Stimulated activated effector memory CD8-positive, alpha-beta T cell treated with anti-CD3 and anti-CD28 coated beads, Interleukin-12 subunit alpha, Interleukin-12 subunit beta, amount 100 ng/mL, for 72 hours (primary cell): ENCODE measurements at places on chromosomes 5 and 9.

GRCh38 chr5:52771343-52772039 lies 16.2 kb upstream of the ITGA1 start:
- no peak for DNase-seq

DNA sequence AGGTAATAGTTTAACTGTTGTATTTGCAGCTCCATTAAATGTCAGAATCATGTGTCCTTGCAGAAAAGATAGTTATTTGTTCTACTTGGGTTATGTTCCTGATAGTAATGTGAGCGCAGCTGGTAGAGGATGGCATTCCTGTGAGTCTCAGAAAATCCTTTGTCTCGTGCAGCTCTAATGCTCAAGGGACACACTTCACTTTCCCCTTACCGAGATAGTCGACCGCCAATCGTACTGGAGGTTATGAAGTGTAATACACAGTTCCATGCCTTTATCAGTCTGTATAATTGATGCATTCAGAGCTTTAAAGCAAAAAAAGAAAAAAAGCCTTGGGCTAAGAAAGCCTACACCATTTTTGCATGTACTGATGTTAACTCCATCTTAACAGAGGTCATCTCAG lies 60.2 kb upstream of the SRP19 start:
- DNase-seq: no peak

DNA sequence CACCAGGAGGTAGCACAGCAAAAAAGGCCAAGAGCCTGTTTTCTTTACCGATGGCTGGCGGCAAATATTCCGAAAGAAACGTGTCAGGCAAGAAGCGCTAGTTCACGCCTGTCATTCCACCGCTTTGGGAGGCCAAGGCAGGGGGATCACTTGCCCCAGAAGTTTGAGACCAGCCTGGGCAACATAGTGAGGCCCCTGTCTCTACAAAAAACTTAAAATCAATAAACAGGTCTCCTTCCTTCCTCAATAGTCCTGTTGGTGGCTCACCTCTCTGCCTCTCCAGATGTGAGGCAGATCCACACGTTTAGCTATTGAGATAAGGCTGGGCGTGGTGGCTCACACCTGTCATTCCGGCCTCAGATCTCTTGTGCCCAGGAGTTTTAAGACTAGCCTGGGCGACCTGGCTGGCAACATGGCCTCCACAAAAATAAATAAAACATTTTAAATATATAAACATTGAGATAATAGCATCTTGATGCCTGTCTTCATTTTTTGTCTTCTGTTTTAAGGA lies 1.3 kb upstream of the TMEM250 start:
- no peak for DNase-seq

- no peak for DNase-seq
Observed at GRCh38 chr9:90311811-90312210, 330.8 kb downstream of the DIRAS2 start.

GRCh38 chr5:135450336-135450735 lies 1.8 kb downstream of the TIFAB start:
- DNase-seq: no peak

GRCh38 chr9:103261951-103262350 lies 266.8 kb downstream of the CYLC2 start:
- DNase-seq: no peak

DNA sequence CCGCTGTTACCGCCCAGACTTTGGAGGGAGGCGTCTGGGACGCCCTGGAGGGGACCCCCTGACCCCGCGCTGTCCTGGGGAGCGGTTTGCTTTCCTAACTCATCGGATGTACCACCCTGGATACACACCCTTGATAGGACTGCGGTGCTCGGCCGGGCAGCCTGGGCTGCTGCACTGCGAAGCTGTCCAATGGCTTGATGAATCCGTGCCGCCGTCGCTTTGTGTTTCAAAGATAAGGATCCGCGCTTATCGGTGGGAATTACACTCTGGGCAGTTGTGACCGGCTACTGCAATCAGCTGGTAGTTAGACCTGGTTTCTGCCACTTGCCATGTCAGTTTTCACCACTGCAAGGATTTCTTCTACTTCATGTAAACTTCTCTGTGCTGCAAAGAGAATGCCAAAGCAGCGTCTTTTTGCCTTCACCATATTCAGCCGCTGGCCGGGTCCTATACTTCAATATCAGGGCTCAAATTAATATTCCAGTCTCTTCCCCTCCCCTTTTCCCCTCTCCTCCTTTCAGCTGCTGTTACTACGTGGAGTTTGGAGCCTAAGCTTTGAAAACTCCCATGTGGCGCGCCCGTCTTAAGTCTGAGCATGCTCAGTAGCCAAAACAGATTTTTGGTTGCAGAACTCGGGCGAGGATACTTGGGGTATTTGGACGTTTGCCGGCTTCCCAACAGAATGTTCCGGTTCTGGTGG lies 727 bp downstream of the SMAD5 start:
- no peak for DNase-seq

- DNase-seq: no peak
Observed at GRCh38 chr9:96249746-96250145, 52.2 kb downstream of the HSD17B3 start.

DNA sequence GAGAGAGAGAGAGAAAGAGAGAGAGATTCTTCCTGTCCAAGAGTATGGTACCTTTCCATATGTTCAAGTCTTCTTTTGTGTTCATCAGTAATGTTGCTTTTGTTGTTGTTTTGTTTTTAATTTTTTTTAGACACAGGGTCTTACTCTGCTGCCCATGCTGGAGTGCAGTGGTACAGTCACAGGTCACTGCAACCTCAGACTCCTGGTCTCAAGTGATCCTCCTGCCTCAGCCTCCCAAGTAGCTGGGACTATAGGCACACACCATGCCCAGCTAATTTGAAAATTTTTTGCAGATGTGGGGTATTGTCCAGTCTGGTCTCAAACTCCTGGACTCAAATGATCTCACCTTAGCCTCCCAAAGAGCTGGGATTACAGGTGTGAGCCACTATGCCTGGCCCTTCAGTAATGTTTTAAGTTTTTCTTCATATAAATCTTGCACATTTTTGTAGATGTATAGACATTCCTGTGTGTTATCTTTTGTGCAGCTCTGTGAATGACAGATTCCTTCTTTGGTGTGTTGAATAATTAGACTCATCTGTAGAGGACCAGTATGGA lies 36.3 kb downstream of the ZNF483 start:
- no peak for DNase-seq

DNA sequence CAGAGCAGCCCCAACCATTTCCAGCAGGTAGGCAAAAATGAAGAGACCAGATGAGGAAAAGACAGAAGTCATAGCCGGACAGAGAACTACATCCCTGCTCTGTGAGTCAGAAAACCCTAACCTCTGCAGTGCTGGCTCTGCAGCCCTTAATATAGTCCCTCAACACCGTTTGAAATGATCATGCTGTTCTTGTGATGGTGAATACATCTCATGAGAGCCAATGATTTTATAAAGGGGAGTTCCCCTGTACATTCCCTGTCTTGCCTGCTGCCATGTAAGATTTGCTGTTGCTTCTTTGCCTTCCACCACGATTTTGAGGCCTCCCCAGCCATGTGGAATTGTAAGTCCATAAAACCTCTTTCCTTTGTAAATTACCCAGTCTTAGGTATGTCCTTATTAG lies 216.8 kb upstream of the RFX3 start:
- DNase-seq: no peak

DNA sequence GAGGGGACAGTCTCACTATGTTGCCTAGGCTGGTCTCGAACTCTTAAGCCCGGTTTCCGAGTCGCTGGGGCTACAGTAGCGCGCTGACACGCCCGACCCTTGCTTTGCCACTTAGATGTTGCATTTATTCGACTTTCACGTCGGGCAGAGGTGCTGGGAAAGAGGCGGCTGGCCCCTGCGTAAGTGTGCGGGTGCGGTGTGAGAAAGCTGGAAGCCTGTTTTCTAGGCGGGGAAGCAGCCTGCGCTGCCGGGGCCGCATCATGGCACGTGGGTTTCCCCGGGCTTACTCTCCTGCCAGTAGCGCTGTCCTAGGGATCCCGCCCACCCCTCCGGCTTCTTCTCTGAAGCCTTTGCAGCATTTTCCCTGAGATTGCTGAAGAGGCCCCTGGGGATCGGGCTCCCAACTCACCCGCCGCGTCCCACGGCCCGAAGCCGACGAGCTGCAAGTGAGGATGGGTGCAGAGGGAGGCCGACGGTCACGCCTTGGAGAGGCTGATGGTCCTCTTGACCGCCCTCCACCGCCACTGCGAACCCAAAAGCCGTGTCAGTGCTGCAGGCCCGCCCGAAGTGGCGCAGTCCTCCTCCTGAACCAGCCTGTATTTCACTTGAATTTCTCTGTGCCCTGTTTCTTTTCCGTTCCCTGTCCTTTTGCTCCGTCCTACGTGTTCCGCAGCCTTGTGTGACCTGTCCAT lies 5.8 kb upstream of the TRIM41 start:
- peak; percentile 44 for DNase-seq

GRCh38 chr9:120464887-120465421 lies 115.0 kb downstream of the CDK5RAP2 start:
- DNase-seq: no peak

- no peak for DNase-seq
Observed at GRCh38 chr9:37471942-37472684, 6.9 kb upstream of the ZBTB5 start.

DNA sequence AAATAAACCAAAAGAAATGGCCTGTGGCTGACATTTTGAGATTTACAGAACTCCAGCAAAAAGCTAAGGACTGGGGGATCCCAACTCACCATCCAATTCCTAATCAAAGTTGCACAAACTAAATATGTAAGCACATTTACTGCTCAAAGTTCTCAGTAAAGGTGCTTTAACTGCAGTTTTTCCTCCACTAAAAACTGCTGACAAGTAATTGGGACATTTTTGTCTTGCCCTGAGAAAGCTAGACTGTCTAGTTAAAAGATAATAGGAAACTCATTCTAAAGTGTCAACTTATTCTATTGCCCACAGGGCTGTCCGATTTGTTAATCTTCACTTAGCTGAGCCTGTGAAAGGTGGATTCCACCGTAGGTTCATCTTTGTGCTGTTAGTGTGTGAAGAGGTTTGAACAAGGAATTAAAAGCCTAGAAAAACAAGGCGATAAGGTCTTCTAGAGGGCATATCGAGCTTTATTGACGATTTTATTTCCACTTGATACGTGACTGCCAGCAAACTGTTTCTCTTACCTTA lies 1.0 kb downstream of the DOCK8 start:
- no peak for DNase-seq

DNA sequence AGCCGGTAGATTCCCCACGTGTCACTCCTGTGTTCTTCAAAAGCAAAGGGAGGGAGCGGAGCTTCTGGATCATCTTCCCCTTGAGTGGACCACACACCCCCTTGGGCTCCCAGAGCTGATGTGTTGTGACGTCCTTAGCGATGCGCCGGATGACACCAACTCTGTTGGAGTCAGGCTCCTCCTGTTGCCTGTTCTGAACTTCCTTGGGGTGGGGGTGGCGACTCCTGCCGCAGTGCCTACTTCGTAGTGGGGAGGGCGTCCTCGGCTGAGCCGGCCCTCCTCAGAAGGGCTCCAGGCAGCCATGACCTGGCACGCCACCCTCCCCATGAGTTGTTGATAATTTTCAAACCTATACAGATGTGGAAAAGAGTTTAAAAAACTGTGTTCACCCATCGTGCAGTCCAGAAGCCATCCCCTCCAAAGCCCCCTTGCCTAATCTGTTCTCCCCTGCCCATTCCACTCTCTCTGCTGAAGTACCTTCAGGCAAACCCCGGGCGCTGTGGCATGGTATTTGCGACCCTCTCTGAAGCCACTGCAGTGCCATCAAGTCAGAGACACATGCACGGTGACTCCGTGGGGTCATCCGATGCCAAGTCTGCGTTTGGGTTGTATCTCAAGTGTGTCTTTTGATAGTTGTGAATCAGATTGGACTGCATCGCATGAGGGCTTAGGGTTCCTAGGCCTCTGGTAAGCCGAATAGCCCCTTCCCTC lies 16.7 kb downstream of the EXOC3 start:
- DNase-seq: no peak

DNA sequence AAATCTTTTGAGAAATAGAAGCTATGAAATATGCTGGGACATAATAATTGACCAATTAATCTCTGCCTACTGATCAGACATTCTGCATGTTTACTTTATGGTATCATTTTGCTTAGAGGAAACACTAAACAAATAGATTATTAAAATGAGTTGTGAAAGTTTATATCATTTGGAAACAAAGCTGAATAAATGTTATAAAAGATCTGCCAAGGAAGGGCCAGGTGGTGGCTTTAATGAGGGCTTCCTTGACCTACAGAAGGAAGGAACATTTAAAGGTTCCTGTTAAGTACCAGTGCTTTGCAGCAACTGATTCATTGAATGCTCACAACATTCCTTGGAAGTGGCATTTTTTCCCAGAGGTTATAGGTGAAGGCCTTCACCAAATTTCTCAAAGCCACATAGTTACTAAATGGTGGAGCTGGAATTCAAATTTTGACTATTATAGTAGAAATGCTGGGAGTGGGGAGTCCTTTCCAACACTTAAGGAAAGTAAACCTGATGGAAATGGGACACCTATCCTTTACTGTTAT lies 250.7 kb downstream of the GABRB2 start:
- no peak for DNase-seq

DNA sequence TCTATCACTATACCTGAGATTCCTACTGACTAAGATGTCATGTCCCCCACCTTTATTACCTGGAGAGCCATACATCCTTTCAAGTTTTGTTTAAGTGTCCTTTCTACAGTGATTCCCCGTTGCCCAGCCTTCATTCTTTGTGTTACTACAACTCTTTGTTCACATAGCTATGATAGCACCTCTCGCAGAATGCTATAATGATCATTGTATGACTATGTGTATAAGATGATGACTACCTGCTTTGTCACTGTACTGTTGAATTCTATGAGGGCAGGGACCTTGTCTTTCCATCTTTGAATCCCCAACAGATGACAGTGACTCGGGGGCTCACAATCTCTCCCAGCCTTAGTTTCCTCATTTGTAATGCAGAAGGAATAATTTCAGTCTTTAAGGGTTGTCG lies 361.2 kb downstream of the NPR3 start:
- DNase-seq: no peak

DNA sequence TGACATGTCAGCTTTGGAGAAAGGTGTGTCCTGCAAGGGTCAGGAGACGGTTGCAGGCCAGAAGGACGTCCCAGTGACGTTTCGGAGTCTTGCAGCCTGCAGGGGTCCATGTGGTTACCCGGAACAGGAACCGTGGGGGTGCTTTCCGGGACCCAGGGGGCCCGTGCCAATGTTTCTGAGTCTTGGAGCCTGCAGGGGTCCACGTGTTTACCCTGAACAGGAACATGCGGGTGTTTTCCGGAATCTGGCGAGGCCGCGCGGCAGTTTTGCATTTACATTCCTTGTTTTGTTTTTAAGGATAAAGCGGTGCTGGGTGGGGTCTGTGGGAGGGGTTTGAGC lies 30.6 kb downstream of the NKD2 start:
- no peak for DNase-seq

DNA sequence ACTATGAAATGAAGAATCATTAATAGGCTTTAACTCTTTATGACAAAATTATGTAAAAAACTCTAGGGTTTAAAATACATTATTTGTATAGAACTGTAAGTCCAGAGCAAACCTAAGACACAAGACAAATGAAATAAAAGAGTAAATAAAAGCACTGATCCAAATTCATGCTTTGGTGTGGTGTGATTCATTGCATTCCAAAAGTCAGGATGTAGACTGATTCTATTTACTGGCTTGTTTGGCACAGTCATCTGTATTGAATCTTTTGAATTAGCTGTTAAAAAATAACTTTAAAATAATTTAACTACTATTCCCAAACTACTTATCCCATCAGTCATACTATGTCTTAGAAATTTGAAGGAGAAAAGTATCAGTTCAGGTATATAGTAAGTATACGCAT lies 31.1 kb downstream of the IL4 start:
- no peak for DNase-seq

- no peak for DNase-seq
Observed at GRCh38 chr5:75526070-75526469, 14.4 kb downstream of the POLK start.
